ENCODE measurements at places on chromosomes 2 and 18.

- no peak for DNase-seq
Observed at GRCh38 chr2:11319939-11320338, 24.5 kb downstream of the ROCK2 start.

DNA sequence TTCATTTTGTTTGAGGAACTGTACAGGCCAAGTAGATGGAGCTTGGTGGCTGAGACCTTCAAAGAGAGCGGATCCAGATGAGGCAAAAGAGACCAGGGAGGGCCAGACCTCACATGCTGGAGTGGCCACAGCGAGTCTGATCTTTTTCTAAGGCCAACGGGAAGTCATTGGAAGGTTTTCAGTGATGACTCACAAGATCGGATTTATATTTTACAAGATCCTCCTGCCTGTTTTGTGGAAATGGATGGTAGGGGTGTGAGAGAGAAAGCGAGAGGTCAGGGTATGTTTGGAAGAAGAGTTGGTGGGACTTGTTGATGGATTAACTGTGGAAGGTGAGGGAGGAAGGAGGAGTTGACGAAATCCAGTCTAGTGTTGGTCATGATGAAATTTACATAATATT, 44.6 kb upstream of the TUBA3D start:
- no peak for DNase-seq

DNA sequence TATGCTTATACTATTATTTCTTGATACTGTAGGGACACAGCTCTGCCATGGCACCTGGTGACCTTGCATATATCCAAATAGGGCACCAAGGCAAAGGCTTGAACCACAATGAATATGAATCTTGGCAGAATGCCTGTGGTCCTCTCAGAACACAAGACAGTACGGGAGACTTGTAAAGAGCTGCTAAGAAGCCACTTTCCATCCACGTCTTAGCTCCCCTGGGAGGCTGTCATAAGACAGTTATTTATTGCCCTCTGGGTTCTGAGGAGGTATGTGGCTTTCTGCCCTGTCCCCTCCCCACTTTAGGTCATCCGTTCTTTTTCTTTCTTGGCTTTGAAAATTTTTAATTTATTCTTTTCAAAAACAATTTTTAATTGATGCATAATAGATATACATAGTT, 29.8 kb upstream of the MRPL33 start:
- DNase-seq = no peak

DNA sequence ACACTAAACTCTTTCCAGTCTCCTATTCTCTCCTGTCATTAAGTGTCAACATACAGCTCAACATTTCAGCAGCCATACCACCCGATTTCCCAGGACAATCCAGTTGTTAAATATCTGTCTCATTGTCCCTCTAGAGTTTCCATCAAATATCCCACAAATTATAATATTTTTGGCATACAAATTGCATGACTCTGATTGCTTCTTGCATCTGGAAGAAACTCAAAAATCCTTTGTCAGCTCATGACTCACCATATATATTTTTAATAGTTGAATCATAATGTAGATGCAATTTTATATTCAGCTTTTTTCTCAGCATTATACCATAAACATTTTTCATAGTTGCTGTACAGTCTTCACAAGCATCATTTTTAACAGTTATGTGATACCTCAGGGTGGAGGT, 7.2 kb downstream of the SLC30A3 start:
- DNase-seq = no peak

DNA sequence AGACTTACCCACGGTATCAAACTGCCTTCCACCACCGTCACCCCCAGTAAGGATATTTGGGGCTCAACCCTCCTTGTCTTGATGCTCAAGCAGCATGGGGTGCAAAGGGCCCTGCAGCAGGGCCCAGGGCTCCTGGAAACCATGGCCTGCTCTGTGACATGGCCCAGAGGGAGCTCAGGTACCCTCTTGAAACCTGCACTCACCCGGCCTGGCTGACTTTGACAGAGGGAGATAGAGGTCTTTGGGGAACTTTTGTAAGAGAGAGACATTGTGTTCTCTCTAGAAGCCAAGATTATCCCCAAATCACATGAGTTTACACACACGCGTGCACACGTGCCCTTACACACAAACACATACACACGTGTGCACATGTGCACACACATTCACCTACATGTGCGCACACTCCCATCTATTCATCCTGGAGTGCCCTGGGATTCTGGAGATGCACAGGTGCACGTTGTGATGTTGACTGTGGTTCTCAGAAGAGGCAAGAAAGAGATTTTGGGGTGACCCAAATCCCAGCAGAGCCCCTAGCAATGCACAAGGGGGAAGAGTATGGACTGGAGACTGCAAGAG, 19.6 kb upstream of the KCNK3 start:
- no peak for DNase-seq

All from NCI-H2029 treated with DMSO at 0.1 percent for 48 hours (cell line).